ENCODE measurements at places on chromosomes 3 and 15. TPM values are rescaled to one million over a fixed set of nuclear protein-coding genes. Genes with fewer than 3 reads are reported as not detected.

NMNAT3 gene
- 41.7 TPM for total RNA-seq

GRCh38 chr3:151579571-151580270 lies 118.9 kb upstream of the IGSF10 start:
- no peak for DNase-seq

COLQ gene
- total RNA-seq = 3.8 TPM

GRCh38 chr15:100141311-100142001 lies 200.3 kb downstream of the ADAMTS17 start:
- no peak for DNase-seq

SLC15A2 gene
- total RNA-seq = 0.89 TPM

DNA sequence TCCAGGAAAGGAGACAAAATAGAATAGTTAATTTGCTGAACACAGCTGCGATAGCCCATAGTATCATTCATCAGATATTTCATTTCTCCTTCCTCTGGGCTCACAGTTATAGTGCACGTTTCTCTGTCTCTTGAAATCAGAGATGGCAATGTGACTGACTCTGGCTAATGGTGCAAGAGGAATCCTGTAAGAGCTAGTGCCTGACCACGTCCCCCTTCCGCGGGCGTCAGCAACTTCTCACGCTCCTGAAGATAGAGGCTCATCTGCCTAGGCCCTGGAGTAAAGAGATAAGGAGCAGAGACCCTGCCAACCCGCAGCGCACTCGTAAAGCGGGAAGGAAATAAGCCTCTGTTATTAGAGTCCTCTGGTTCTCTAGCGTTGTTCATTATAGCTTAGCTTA lies 391.8 kb downstream of the VPS13C start:
- no peak for DNase-seq

HIGD2B gene
- not detected for total RNA-seq

A4GNT gene
- not detected for total RNA-seq

MAP6D1 gene
- 7.9 TPM for total RNA-seq

GRCh38 chr3:111541391-111541790 lies 606 bp upstream of the CD96 start:
- DNase-seq = no peak
